CMK (cell line): ENCODE measurements at places on chromosomes 3 and 15.

DNA sequence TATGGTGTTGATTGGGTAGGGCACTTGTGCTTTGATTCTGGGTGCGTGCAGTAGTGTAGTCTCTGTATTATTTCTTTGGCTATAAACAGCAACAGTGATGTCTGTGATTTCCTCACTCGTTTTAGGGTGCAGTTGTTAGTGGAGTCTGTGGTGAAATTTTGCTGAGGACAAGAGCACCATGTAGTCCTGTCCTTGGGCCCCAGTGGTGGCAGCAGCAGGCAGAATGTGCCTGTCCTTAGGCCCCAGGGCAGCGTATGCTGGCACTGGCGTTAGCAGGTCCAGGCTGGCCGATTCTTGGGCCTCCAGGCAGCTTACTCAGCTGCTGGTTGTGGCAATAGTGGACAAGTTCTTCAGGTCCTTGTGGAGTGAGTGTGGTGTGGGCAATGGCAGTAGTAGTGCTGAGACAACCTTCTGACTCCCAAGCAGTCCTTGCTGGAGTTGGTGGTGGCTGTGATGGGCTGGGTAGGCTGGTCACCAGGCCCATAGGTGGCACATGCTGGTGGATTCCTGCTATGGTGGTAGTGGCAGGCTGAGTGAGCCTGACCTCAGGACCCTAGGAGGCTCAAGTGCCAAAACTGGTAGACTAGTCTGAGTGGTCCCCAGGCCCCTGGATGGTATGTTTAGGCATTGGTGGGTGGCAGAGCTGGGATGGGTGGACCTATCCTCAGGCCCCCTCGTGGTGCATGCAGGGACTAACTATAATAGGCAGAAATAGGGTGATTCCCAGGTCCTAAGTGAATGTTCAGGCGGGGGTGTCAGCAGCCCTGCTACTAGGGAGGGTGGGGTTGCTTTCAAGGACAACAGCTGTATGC, 56.3 kb downstream of the TNFAIP8L3 start:
- DNase-seq = no peak

GRCh38 chr15:66798426-66799061, 96.5 kb downstream of the SMAD6 start:
- no peak for DNase-seq

GRCh38 chr3:77381431-77381830, 341.5 kb downstream of the ROBO2 start:
- DNase-seq = no peak

- DNase-seq = no peak
Measured at GRCh38 chr15:26395624-26396023, 377.2 kb downstream of the GABRB3 start.

DNA sequence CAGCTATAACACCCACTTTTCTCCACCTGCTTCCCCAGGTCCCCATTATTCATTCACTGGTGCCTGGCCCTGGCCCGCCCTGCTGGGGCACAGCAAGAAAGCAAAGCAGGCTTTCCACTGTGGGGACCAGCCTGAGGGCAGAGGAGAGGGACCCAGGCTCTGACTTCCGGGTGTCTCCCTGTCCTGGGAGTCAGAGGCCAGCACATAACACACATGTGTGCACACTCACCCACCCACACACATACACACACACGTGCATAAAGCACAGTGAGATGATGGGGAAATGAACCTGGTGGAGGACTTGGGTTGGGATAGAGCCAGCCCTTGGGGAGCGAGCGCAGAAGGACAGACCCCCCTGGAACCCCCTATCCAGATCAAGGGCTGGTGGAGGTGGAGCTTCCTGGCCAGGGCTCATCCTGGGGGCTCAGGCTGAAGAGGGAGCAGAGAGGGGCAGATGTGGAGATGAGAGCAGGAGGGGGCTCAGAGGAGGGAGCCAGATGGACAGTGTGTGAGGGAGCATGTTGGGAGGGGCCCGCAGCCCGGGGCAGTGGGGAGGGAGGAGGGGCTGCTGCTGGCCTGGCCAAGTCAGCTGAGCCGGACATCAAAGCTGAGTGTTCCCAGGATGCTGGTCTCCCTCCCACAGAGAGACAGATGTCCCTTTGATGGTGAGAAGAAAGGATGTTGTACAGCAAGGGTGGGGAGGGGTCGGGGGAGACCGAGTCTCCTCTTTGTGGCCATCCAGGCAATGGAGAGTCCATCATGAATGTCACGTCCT, 78.2 kb downstream of the LINGO1 start:
- DNase-seq = no peak

GRCh38 chr3:5579139-5579602, 391.7 kb downstream of the EDEM1 start:
- DNase-seq = no peak

GRCh38 chr3:107915706-107916105, 175.1 kb downstream of the CD47 start:
- DNase-seq = no peak

DNA sequence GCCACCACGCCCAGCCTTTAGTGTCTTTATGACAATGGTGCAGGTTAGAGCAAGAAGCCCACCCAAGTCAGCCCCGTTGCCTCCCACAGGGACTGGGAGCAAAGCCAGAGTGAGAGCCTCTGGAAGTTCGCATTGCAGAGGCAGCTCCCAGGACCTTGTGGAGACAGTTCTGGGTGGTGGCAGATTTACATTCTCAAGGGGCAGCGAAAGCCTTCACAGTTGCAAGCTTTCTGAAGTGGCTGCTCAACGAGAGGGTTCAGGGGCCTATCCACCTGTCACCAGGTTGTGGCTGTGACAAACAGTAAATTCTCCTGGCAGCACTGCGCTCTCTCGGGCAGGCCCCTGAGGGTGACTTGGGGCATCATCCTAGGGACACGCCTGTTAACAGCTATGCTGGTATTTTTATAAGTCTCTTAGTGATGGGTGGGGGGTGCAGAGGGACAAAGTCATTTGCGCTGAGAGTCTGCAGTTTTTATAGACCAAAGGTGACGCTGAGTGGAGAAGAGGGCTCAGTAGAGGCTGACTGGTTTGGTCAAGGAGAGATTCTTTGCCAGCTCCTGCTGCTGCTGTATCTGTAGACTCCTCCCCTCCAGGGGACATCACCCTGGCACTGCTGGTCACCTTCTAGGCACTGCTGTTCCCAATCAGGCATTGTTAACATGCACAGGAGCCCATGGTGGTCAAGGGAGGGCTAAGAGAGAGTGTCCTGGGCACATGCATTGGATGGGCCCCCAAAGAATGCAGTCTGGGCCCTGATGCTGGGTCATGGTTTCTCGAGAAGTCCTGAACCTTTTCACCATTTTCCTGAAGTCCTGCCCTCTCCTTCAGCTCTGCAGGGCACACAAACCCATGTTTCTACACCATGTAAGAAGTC, 57.5 kb upstream of the KLF13 start:
- DNase-seq = no peak

DNA sequence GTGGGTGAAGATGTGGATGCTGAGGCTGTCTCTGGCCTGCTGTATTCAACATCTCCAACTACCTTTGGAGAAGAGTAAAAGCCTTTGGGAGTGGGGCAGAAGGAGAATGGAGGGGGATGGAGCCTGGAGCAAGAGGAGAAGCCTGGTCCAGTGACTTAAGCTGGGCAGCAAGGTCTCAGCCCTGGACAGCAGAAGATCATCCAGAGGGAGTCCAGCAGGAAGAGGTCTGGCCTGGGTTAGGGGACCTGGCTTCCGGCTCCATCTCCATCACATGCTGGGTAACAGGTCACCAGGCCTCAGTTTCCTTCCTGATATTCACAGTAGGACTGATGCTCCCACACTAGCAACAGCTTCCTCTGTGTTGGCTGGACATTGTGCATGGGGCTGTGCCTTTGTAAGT, 3.8 kb upstream of the ISL2 start:
- no peak for DNase-seq

DNA sequence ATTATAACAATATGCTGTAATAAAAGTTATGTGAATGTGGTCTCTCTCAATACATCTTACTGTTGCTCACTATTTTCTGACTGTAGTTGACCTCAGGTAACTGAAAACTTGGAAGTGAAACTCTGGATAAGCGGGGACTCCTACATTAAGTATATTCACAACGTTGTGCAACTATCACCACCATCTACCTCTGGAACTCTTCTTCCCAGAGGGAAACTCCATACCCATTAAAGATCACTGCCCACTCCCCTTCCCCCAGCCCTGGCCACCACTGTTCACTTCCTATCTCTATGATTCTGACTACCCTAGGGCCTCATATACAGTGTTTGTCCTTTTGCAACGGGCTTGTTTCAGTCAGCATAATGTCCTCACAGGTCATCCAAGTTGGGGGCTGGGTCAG, 20.7 kb downstream of the SLCO3A1 start:
- DNase-seq = no peak

DNA sequence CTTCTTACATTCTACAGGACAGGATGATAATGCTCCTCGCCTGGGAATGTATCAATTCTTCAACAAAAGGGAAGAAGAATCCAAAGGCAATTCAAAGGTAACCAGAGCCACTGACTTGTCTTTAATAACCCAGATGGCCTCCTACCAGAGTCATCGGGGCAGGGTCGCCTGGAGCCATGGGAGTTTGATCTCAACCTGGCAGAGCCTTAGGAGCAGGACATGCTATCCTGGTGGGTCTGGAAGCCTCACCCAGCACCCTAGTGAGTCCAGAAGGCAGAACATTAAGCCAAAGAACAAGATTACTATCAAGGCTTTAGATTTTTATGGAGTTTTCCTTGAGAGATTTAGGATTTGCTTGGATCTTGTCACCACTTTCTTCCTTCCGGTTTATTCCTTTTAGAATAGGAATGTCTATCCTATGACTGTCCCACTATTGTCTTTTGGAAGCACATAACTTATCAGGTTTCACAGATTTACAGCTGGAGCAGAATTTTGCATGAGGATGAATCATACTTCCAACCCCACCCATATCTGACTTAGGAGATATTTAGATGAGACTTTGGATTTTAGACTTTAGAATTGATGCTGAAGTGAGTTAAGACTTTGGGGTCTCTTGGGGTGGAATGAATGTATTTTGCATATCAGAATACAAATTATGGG, 330.3 kb upstream of the GOLIM4 start:
- no peak for DNase-seq

DNA sequence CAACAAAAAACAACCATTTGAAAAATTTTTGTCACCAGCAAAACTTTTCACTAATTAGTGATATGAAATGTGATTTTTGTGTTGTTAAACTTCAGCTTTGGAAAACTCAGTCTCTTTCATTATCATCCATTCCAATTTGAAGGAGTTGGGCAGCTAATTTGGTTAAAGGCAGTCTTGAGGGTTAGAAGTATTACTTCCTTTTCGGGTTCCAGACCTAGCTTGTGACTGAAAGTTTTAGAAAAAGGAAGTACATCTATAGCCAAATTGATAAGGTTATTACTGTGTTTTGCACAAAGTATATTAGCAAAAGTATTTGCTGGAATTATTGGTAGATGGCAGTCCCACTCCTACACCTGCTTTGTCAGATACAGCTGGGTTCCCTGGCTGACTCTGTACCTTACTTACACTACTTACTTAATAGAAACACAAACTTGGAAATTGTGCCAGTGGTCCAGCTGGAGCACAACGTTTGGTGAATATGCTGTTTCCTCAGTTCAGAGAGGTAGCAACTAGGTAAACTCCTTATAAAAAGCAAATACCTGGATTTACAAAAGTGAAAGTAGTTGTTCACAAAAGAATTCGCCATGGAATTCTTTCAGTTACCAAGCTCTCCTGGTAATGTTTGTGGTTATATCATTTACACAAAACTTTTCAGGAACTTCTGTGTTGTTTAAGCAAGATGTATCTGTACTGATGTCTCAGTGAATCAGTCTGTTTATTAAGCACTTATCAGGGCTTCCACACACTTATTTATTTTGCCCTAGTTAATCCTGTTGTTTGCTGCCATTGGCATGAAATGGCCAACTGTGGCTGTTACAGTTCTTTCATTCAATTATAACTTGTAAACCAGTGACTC, 31.6 kb downstream of the TIPARP start:
- no peak for DNase-seq

- peak; percentile 41 for DNase-seq
Measured at GRCh38 chr3:149494022-149494758, 19.7 kb downstream of the TM4SF4 start.

GRCh38 chr3:3086239-3086638, 23.9 kb downstream of the IL5RA start:
- DNase-seq = no peak

- peak; percentile 5 for DNase-seq
Measured at GRCh38 chr15:101446518-101447167, 42.9 kb downstream of the PCSK6 start.

GRCh38 chr15:88069561-88069960, 187.0 kb downstream of the NTRK3 start:
- DNase-seq = no peak

- DNase-seq = no peak
Measured at GRCh38 chr3:89113893-89114840, 6.7 kb downstream of the EPHA3 start.

- DNase-seq = no peak
Measured at GRCh38 chr3:27110020-27110419, 259.2 kb downstream of the NEK10 start.

DNA sequence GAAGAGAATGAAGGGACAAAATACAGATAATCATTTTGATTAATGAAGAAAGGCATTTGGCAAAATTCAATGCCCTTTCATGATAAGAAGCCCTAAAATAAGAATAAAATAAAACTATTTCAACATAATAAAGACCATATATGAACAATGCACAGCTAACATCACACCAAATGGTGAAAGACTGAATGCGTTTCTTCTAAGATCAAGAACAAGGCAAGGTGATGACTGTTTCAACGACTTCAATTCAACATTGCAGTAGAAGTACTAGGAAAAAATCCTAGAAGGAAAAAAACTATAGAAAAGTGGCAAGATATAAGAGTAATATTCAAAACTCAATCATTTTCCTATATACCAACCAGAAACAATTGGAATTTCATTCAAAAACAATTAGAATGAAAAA, 280.1 kb upstream of the GRM7 start:
- no peak for DNase-seq

GRCh38 chr3:23665741-23666140, 140.0 kb upstream of the UBE2E1 start:
- DNase-seq = no peak

DNA sequence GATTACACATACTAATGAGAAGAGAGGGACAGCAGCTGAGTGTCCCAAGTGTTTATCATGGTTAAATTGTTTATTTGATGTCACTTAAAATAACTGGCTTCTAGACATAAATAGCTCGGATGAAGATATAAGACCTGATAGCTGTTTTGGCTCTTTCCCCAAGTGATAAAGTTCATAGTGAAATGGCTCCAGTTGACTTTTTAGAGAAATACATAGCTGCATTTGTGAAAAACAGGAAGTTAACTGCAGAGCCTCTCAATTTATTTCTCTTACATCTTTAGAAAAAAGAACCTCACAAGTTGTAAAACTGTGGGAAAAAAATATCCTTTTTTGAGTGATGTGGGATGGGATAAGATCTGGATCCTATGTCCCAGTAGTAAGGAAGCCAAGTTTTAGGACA, 332.9 kb upstream of the RASGRP1 start:
- DNase-seq = no peak

GRCh38 chr3:116103868-116104530, 341.3 kb downstream of the LSAMP start:
- DNase-seq = no peak
